ENCODE measurements at places on chromosomes 1 and 21.

GRCh38 chr1:156803086-156803851, 13.4 kb downstream of the SH2D2A start:
- H3K27me3 ChIP-seq = no peaks in the 10 kb centered on the region
- no peak for DNase-seq
- H3K4me3 ChIP-seq = no peak overlapping the region
- H3K36me3 ChIP-seq = peaks cover 38% of the 10 kb centered on the region
- peaks cover 31% of the 10 kb centered on the region for H3K4me1 ChIP-seq

- DNase-seq = no peak
- peaks cover 1% of the 10 kb centered on the region for H3K36me3 ChIP-seq
- H3K27ac ChIP-seq = peak overlapping the region; percentile 74
- peak overlapping the region; percentile 93 for H3K4me3 ChIP-seq
- H3K4me1 ChIP-seq = peaks cover 37% of the 10 kb centered on the region
Observed at GRCh38 chr1:179955287-179955680, 674 bp downstream of the CEP350 start.

- H3K27ac ChIP-seq = no peak overlapping the region
- H3K4me1 ChIP-seq = peaks cover 2% of the 10 kb centered on the region
- H3K27me3 ChIP-seq = no peaks in the 10 kb centered on the region
- no peaks in the 10 kb centered on the region for H3K36me3 ChIP-seq
Observed at GRCh38 chr1:228176024-228176395, 10.4 kb downstream of the IBA57 start.

DNA sequence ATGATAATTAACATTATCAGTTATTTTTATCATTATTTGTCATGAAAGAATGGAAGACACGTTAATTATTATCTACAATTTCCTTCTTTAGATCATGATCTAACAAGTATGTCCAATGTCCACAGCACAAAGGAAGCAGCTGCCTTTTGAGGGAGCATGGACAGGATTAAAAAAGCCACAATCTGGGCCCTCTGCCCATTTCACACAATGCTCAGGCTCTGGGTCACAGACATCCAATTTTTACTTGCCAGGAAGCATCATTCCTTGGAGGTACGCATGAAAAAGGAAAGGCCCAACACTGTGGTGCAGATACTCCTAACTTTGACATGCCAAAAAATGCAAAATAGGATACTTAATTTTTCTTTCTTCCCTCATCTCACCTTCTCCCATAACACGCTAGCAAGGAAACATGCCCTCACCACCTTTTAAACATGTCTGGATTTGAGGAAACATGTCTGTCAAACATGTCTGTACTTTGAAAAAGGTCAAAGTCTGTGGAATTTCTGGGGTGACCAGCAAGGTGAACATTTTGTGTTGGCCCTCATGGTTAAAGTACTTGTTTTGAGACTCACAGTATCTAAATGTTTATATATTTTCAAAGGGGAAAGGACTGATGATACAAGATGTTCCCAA, 40.0 kb downstream of the GADD45A start:
- H3K27ac ChIP-seq = no peak overlapping the region
- no peak for DNase-seq
- no peaks in the 10 kb centered on the region for H3K36me3 ChIP-seq
- H3K27me3 ChIP-seq = peaks cover 10% of the 10 kb centered on the region
- H3K4me1 ChIP-seq = peaks cover 2% of the 10 kb centered on the region

- DNase-seq = no peak
- H3K36me3 ChIP-seq = no peaks in the 10 kb centered on the region
- H3K27me3 ChIP-seq = no peaks in the 10 kb centered on the region
- no peaks in the 10 kb centered on the region for H3K4me1 ChIP-seq
- no peak overlapping the region for H3K27ac ChIP-seq
Observed at GRCh38 chr1:244171241-244171985, 120.3 kb downstream of the ZBTB18 start.

GRCh38 chr1:10020086-10020485, 12.7 kb upstream of the UBE4B start:
- no peaks in the 10 kb centered on the region for H3K36me3 ChIP-seq
- H3K4me1 ChIP-seq = no peaks in the 10 kb centered on the region
- no peak overlapping the region for H3K27ac ChIP-seq
- DNase-seq = no peak

Measured in T-helper 2 cell treated with Interferon-gamma antibody and Interleukin-4, amounts not matched to agents 5 μg/mL and 100 μg/mL, for 36 hours (primary cell).